ENCODE measurements at places on chromosomes 1 and 21.

DNA sequence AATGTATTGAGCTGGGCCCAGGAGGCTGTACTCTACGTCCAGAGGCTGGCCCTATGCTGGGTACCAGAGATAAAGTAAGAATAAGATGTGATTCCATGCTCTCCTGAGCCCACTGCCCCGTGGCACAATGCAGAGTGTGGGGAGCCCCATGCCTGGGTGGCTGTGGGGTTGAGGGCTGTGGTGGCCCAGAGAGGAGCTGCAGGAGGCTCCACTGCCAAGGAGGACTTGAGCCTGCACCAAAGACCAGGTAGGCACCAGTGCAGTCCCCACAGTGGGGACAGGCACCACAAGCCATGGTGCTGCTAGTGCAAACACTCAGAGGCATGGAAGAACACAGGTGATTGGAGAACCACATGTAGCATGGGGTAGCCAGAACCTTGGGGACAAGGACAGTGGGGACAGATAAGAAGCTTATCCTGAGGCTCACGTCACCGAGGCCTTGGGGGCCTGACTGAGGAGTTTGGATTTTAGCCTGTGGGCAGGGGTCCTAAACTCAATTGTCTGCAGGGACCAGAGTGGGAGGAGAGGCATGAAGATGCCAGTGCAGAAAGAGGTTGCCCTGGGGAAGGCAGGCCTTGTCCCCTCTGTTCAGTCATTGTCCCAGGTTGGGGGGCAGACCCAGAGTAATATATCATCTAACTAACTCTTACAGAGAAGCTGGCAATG, 21.9 kb upstream of the EPS8L3 start:
- no peak for DNase-seq

GRCh38 chr1:118947790-118948189, 40.4 kb downstream of the TBX15 start:
- DNase-seq: no peak

DNA sequence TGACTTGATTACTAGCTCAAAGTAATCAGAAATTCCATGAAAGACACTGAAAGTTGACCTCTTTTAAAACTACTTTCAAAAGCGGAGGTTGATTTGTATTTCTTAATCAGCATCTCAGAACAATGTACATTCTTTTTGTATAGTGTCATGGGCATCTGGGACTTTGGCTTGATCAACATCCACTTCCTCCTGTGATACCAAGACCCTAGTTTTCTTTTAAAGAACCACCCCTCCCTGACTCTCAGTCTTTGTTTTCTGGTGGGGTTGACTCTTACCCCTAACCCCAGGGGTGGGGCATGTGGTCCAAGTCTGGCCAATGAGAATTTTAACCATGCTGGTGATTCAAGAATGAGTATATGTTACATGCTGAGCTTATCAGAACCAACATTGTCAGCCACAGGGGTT, 21.7 kb upstream of the IRF2BP2 start:
- no peak for DNase-seq

DNA sequence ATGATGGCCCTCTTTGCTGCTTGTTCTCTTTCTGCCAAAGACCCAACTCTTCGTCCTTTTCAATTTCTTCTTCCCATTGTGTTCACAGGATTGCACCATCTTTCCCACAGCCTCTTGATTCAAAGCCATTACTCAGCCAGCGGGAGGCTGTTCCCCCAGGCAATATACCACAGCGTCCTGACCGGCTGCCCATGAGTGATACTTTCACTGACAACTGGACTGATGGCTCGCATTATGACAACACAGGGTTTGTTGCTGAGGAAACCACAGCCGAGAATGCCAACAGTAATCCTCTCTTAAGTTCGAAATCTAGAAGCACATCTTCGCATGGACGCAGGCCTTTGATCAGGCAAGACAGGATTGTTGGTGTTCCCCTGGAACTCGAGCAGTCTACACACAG, 167.4 kb downstream of the LRRC40 start:
- DNase-seq: no peak
